ENCODE measurements at places on chromosomes 4 and X.
A peak's percentile ranks its signal among the peaks of the same experiment; 100 is the strongest.

GRCh38 chr4:38982361-38983095, 49.7 kb downstream of the TMEM156 start:
- no peak for DNase-seq

- no peak for DNase-seq
Observed at GRCh38 chrX:80810365-80810978, 795 bp upstream of the BRWD3 start.

- DNase-seq, result no peak
Observed at GRCh38 chrX:110004215-110004614, 1.3 kb downstream of the TMEM164 start.

DNA sequence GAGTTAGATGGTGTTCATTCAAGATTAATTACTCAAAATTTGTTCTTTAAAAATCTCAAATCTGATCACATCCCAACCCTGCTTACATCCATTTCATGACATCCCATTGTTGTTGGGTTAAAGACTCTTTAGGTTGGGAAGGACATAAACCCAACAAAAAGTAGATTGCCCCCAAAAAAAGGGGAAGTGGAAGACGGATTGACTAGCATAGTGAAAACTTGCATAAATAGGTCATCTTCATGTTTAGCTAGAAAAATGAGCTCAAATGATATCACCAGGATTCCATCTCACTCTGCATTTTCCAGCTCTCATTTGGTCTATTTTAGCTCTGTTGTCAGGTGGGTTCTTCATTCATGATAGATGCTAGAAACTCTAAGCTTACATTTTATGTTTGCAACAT, 18.5 kb upstream of the TET2 start:
- no peak for DNase-seq

DNA sequence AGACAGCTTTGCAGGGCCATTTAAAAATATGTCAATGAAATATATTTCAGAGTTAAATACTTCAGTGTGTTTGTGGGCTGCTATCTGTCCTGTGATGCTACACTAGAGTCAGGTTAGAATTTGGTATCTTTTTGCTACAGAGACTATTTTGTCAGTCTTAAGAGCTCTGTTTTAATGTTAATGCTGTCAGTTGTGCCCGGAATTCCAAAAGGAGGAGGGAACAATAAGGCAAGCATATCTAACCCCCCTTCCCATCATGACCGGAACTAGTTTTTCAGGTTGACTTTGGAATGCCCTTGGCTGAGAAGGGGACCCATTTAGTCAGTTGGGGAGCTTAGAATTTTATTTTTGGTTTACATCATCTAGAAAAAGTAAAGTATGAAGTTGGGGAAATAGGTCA, 34.9 kb upstream of the SLC25A4 start:
- no peak for DNase-seq

DNA sequence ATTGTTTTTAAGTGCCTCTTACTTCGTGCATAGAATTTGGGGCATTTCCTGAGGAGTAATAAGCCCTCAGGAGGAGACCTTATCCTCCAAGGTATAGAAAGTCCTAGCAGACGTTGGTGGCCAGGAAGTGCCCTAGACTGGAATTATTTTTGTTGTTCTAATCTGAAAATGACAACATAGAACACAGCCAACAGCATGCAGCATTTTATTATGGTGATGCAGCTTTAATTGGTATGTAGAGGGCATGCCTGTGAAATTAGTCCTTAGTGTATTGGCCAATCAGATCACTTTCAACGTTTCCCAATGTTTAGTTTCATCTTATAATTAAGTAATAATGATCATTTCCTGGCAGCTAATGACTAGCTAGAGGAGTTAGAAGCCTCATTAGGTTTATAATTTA, 199.2 kb downstream of the SHROOM3 start:
- DNase-seq, result peak; percentile 37

DNA sequence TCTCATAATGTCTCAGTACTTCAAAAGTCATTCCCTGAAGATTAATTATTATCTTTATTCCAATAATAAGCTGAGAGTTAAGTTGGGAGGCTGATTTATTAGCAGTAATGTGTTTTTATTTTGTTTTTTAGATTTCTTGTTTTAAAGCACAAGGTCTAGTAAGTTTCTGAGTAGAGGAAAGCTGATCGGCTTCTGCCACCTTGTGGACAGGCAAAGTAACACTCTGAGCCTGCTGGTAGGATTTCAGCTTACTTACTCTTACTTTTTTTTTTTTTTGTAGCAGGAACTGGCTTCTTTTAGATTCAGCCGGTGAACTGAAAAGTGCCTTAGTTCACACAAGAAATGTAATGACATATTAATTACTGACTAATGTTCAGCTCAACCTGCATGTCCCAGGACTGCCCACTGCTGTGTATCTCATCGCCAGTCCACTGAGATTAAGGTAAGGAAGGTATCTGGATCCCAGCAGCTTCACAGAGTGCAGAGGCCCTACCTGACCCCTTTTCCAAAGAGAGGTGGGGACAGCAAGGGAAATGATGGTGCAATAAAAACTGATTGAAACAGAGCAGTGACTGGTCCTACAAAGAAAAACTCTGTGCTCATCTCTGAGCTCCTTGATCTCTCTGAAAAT, 126.5 kb downstream of the ADGRA3 start:
- DNase-seq, result peak; percentile 78

- DNase-seq, result peak; percentile 30
Observed at GRCh38 chr4:152640058-152640921, 39.5 kb downstream of the TMEM154 start.

GRCh38 chrX:11427453-11428071, 134.3 kb downstream of the AMELX start:
- peak; percentile 29 for DNase-seq

GRCh38 chr4:169915545-169915944, 110.7 kb downstream of the MFAP3L start:
- no peak for DNase-seq

DNA sequence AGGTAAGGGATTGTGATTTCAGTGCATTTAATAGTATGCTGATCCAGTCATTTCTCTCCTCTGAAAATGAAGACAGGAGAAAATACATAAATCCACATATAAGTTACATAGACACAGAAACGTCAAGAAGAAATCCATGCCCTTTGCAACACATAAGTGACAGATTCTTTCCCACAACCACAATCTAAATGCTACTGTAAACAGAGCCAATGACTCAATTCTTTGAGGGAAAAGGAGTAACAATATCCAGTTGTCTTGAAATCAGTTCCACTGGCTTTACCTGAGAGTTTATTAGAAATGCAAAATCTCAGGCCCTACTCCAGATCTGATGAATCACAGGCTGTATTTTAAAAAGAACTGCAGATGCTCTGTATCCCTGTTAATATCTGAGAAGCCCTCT, 66.4 kb downstream of the ARAP2 start:
- no peak for DNase-seq

GRCh38 chr4:146062340-146062739, 113.2 kb upstream of the LSM6 start:
- DNase-seq, result no peak

DNA sequence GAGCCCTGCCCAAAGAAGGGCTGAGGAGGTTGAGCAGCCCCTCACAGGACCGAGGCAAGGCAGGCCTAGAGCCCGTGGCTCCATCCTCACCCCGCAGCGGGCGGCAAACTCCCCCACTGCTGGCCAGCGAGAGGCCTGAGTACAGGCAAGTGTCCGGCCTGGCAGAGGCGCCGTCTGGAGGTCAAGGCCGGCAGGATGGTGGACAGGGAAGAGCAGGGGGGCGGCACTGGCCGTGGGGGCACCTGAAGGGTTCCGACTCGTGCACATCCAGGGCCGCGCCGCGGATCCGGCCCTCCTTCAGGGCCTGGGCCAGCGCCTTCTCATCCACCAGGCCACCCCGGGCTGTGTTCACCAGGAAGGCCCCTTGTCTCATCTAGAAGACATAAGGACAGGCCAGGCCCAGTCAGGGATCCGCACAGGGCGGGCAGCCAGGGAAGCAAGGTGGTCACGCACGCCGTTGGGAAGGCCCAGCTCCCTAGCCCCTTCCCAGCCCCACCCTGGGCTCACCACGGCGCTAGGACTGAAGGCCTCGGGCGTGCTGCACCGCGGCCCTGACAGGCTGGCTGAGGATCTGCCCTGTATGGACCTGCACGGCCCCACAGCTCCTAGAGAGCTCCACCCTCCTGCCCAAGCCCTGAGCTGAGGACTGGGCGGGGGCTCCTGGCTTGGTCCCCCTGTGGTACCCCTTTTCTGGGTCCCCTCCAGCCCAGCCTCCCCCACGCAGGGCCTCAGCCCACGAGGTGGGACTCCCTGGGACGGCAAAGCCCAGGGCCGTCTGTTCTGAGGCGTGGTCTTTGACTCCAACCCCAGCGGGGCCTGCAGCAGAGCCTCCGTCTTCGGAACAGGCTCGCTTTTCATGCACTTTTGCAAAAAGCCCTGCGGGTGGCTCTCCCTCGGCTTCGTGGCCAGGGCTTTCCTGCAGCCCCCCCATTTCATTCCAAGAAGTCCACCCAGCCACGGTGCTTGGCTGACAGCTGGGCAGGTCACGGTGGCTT, 34.5 kb downstream of the CTBP1 start:
- DNase-seq, result no peak

DNA sequence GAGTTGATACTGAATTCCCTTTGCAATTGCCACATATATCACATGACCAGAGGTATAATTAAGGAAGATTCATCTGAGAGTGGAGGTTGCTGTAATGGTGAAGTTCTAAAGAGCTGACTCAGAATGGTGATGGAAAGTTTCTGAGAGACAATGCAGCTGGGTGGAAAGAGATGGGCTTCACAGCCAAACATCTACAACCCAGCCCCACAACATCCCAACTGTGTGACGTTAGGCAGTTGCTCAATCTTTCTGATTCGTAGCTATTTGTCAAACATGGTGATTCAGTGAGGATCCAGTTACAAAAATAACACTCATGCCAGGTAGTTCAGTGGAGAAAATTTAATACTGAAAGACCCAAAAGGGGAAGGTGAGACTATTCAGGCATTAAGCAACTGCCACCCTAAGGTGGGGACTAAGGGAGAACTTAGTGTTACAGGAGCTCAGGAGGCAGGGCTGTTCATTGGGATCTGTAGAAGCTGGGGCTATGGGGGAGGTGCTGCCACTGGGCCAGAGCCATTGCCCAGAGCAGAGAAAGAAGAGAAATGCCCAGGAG, 6.9 kb upstream of the AFF1 start:
- peak; percentile 43 for DNase-seq

DNA sequence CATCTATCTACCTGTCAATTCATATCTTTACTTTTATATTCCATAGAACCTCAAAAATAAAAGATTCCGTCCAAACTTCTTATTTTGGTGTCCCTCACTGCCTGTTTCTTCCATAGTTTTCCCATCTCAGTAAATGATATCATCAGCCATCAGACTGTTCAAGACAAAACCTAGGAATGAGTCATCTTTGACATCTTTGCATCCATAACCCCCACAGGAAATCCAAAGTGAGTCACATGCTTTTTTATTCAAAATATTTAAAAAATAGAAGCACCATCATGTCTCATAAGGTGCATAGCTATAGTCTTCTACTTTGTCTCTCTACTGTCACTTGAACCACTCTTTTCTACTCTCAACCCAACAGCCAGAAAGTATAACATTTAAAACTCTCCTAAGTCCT, 29.9 kb upstream of the CXXC4 start:
- no peak for DNase-seq

DNA sequence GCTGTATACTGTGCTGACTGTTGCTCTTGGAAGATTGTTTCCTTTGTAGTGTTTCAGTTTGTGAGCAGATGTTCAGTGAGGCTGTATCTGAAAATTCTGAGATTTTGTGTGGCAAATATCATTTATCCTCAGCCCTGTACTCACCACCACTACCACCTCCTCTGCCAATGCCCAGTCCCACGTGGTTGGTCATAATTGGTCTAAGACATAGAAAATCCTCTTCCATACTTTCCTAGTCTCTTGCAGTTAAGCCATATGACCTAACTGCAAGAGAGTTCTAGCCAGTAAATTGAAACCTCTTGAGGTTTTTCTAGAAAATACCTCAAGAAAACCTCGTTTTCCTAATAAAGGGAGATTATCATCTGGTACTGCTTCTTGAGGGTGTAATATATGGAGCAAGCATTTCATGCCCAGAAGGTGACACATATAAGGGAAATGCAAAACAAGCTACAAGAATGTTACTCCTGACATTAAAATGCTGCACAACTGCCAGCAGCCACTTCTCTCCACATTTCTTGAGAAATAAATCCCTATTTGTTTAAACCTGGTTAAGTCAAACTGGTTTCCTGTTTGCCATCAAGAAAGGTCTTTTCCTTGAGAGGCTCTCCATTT, 32.8 kb downstream of the ABCE1 start:
- DNase-seq, result peak; percentile 44

DNA sequence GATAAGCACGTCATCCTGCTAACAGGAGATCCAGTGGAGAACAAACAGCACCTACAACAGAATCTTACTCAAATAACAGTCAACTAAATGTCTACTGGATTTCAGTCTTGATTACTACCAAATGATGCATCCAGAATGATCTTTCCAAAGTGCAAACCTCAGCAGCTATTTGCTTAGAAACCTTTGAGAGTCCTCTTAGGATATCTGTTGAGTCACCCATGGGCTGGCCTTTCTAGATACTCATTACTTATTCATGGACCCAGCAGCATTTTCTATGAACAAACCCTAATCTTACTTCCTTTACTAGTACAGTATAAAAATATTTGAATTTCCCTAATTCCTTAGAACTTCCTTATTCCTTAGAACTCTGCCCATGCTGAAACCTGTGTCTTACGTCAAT, 118.5 kb upstream of the PABPC4L start:
- no peak for DNase-seq

GRCh38 chrX:104253567-104254441, 929 bp downstream of the ESX1 start:
- DNase-seq, result no peak

- DNase-seq, result peak; percentile 92
Observed at GRCh38 chrX:154409222-154409871, at the start of gene DNASE1L1. DNASE1L1 (minus strand) TSS chrX:154409254; CDS start chrX:154405568, 3,686 bp downstream.

DNA sequence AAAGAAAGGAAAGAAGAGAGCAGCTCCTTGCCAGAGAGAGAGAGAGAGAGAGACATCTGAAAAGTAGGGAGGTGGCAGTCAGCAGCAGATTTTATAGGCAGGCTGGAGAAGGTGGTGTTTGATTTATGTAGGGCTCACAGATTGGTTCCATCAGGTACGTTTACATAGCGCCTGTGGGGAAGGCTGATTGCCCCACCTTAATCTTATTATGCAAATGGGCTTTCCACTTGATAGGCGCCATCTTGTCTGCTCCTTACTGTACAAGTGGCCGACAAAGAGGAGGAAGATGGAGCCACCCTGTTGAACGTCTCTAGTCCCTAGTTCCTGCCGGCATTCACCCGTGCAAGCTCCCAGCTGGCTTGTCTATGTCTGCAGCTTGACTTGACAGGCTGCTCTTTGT, 49.1 kb upstream of the DHRSX start:
- DNase-seq, result no peak

DNA sequence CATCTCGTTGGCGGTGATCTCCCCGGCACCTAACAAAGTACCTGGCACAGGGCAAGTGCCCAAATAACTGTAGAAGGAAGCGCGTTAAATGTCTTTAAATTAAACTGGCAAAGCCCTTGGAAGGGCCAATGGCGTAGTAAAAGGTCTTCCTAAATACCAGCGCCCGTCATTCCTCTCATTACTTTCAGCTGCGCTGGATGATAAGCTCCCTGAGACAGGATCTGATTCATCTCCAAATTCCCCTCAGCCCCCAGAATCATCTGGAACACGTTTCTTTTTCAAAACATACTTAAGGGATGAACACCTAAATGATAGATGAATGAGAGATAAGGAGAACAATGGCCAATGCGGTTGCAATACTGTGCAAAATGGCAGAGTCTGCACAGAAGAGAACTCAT, 95.1 kb downstream of the AFAP1 start:
- peak; percentile 96 for DNase-seq

Measured in endothelial cell of umbilical vein (primary cell).